ENCODE measurements at places on chromosomes 16 and 17.

DNA sequence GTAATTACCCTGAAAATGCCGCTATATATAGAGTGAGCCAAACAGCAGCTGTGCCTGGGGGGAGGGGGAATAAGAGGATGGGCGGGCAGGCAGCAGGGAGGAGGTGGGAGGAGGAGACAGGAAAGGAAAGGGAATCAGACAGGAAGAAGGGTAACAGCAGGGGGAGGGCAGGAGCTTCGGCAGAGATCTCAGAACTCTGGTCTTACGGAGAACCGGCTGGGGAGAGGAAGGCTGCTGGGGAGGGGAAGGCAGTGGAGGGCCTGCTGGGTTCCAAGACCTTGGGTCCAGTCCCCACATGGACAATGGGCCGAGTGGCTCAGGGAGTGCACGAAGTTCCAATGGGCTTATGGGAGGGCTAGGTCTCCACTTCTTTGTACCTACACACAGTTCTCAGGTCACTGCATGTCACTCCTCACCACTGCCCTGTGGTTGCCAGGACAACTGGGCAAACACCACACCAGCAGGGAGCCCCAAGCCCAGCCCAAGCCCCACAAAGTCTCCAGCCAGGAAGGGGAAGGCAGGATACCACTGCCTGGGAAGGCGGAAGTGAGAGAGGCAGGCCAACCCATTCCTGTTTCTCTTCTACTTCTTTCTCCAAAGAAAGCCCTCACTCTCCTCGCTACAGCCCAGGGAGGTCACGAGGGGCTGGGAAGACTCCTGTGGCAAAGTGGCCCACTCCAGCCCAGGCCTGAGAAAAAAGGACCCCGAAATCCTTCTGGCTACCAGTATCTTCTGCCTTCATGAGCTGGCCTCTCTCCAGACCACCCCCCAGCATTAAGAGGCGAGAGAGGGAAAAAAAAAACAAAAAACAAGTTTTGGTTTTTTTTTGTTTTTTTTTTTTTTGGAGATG lies 25.3 kb downstream of the G6PC3 start:
- peak; percentile 94 for DNase-seq

GRCh38 chr17:81238490-81238814 lies 403 bp downstream of the TEPSIN start:
- DNase-seq = no peak

GRCh38 chr16:88010343-88010967 lies 59.2 kb downstream of the BANP start:
- peak; percentile 16 for DNase-seq

- DNase-seq = peak; percentile 75
These were observed 227.6 kb upstream of the ASIC2 start for GRCh38 chr17:33520426-33521330.

GRCh38 chr16:83899978-83900377 lies 1.1 kb downstream of the MLYCD start:
- no peak for DNase-seq

DNA sequence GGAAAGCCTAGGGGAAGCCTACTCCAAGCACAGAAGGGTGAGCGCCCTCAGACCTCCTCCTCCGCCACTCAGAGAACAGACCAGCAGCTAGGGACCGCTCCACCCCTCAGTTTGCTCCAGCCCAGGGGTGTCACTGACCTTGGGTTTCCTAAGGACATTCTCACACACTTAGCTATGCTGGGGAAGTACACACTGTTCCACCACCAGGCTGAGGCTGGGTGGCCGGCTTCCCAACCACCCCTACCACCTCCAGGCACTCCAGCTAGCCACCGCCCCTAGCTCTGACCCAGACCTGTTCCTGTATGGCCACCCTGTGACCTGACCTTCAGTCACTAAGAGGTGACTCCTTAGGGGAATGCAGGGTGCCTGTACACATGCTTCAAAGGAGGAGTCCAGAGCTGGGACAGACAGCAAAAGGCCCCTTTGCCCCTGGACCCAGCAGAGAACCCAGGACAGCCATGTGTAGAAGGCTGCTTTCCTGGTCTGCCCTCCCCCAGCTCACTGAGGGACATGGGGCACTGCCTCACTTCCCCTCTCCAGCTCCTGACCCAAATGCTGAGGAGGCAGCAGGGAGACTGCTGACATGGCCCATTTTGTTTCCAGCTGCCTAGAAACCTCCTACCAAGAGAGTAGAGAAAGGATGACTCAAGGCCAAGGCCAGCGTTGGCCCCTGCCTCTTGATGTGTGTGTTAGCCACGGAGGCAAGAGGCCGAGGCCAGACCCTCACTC lies 6.7 kb downstream of the HSPB9 start:
- DNase-seq = no peak

DNA sequence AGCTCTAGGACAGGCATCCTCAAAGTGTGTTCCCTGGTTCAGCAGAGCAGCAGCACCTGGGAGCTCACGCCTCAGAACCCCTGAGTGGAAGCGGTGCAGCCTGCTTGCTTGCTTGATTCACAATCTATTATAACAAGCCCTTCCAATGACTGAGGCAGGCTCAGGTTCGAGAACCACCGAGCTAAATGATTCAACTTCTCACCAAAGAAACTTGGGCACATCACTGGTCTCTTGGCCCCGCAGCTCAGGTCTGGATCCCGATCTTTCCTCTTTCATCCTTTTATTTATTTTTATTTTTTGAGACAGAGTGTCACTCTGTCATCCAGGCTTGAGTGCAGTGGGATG lies 24.5 kb downstream of the CLUH start:
- DNase-seq = no peak

GRCh38 chr16:57694725-57695679 lies at the start of gene DRC7:
Gene DRC7 (plus strand): TSS chr16:57694806. CDS start chr16:57697950, 3,144 bp downstream.
- peak; percentile 91 for DNase-seq

- peak; percentile 34 for DNase-seq
These were observed 15.3 kb downstream of the TMEM98 start for GRCh38 chr17:32943206-32943605.

GRCh38 chr17:54972406-54973138 lies 4.0 kb downstream of the STXBP4 start:
- DNase-seq = no peak

Measured in stomach (tissue), 19 donors.